ENCODE measurements at places on chromosomes 7 and 10.

- no peak for DNase-seq
Observed at GRCh38 chr10:52232561-52233350, 81.3 kb upstream of the DKK1 start.

GRCh38 chr10:104274762-104275721 is 6.1 kb downstream of the GSTO2 start:
- DNase-seq: peak; percentile 75

DNA sequence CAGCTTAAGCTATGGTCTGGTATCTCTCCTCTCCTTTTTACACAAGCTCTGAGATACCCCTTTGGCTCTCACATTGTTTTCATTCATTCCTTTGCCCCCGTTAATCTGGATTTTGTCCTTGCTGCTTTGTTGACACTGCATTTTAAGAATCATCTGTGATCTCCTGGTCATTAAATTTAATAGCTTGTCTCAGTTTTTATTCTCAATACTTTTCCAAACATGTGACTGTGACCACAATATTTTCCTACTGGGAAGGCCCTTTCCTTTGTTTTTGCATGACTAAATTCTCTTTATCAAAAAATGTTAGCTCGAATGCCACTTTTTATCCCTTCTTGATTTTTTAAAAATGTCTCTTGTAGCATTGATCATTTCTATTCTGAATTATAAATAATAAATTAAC is 171.2 kb downstream of the SUGCT start:
- DNase-seq: no peak

- no peak for DNase-seq
Observed at GRCh38 chr10:86775056-86775869, 18.8 kb downstream of the BMPR1A start.

- DNase-seq: no peak
Observed at GRCh38 chr7:43077732-43078391, 34.6 kb upstream of the HECW1 start.
